ENCODE measurements at places on chromosomes 5 and 9.

DNA sequence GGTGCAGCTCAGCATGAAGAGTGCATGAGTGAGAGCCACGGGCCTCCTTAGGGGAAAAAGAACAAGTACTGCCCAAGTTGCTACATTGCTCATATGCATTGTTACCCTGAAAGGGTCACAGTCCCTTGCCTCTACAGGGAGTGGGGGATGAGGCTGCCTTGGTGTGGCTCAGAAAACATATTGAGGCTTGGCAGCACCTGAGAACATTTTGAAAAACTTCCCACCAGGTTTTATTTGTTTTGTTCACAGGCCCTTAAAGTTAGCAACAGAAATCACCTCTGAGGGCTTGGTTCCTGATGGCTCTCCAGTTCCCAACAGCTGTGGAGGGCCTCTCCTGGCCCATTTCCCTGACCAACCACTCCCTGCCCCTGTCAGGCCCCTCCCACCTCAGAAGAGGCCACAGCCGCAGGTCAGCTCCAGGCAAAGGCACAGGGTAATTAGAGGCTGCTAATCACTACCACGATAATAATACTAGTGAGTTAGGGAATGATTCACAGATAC is 90.7 kb upstream of the ADRA1B start:
- DNase-seq = peak; percentile 40

DNA sequence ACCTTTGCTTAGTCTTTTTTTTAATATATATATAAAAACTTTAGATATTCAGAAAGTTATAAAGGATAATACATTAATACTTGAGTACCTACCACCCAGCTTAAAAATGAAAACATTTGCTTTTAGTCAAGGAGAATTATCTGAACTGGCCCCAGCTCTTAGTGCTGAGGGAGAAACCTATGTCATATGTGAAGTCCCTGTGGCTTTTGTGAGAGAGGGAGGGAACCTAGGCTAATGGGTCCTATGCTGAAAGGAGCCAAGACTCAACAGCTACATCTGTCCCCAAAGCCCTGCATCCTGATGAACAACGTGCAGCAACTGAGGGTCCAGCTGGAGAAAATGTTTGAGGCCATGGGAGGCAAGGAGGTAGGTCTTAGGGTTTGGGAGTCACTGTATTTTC is 92.0 kb upstream of the RUSC2 start:
- no peak for DNase-seq

DNA sequence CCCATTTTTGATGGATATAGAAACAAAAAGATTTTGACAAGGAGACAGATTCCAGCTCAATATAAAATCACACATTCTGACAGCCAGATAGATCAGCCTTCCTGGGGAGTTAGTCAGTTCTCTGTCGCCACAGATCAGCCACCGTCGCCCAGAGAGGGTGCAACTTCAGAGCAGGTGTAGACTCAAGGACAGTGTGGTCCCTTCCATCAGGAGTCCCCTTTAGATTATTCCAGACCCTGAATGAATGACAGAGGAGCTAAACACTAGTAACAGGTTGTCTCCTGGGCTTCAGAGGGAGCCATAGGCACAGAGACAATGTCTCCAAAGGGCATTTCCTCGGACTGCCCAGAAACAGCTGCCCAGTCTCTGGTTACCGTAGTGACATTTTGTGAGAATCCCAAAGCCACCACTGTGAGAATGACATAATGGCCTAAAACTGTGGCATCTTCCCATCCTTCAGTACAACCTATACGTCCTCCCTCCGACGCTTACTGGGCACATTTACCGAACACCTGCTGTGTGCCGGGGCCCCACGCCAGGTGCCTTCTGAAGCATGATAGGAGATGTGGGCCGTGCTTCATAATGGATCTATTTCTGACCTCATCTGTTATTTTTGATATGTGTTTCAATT is 47.4 kb upstream of the SLC2A8 start:
- no peak for DNase-seq

DNA sequence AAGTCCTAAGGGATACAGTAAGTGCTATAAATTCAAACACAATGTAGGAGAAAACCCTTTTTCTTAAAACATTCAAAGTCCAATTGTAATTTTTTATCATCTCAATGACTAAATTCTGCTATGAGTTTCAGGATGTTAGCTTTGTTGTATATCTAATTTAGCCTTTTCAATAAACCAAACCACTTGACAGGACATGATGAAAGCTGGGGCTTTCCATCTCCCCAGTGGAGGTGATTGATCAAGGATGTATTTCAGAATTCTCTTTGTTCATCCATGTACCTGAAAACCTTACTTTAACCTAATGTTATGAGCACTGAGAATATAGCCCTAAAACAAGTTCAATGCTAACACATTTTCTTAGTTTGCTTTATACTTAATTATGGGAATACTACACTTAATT is 639.0 kb upstream of the ITGA1 start:
- no peak for DNase-seq

DNA sequence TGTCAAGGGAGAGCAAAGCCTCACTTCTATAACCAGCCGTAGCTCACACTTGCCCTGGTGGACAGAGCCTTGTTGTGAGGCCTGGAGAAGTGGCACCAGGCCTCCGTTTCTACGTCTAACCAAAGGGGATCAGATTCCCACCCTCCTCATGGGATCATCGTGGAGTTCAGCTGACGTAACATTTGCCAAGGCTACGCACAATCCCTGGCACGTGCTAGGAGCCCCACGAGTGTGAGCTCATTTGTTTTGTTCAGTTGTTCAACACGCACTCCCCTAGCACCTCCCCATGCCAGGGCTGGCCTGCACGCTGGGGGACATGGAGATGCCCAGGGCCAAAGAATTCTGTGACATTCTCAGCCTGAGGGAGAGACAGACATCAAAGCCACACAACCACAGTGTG is 23.1 kb downstream of the ADGRD2 start:
- peak; percentile 37 for DNase-seq

DNA sequence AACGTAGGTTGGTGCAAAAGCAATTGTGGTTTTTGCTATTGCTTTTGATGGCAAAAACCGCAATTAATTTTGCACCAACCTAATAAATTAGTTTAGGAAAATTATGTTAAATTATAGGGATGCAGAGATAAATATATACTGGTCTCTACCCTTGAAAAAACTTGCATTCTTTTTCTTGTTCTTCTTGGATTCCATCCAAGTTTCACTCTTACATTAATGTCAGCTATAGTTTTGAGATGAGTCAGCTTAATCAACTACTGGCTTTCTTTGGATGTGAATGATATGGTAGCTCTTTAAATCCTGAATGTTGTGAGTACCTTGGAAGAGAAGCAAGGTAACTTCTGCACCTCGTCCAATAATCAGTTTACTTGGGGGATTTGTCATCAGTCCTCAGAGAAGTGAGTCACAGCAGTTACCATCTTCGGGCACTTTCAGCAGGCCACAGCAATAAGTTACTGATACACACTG is 549.0 kb upstream of the ZNF608 start:
- peak; percentile 55 for DNase-seq

- DNase-seq = no peak
Measured at GRCh38 chr9:101791533-101791932, 53.1 kb upstream of the GRIN3A start.

GRCh38 chr5:180491496-180491895 is 2.7 kb upstream of the CNOT6 start:
- DNase-seq = no peak

DNA sequence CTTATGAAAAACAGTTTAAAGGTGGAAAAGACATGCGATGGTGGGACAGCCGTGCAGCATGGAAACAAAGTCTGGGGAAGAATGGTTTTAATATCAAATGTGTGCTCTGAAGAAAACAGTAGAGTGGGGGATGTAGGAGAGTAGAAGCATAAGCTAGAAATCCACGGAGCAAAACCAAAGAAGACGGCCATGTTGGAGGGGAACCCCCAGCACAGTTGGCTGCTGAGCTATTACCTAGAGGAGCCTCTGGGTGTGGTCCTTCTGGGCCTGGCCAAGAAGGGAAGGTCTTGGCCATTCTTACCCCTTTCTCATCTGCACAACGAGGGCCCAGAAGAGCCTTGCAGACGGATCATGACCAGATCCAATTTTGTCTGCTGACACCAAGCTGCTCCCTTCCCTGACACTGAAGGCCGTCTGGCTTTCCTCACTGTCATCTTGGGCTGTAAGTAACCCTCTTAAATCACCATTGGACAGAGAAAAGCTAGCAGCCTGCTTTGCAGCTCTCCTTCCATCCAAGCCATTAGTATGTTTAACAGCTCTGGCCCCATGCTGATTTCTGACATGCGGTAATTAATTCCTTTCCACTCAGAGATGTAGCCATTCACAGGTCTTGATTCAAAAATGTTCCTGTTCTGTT is 189.5 kb downstream of the SEC61B start:
- DNase-seq = no peak

- peak; percentile 48 for DNase-seq
Measured at GRCh38 chr5:139747583-139748504, 47.8 kb upstream of the PSD2 start.

DNA sequence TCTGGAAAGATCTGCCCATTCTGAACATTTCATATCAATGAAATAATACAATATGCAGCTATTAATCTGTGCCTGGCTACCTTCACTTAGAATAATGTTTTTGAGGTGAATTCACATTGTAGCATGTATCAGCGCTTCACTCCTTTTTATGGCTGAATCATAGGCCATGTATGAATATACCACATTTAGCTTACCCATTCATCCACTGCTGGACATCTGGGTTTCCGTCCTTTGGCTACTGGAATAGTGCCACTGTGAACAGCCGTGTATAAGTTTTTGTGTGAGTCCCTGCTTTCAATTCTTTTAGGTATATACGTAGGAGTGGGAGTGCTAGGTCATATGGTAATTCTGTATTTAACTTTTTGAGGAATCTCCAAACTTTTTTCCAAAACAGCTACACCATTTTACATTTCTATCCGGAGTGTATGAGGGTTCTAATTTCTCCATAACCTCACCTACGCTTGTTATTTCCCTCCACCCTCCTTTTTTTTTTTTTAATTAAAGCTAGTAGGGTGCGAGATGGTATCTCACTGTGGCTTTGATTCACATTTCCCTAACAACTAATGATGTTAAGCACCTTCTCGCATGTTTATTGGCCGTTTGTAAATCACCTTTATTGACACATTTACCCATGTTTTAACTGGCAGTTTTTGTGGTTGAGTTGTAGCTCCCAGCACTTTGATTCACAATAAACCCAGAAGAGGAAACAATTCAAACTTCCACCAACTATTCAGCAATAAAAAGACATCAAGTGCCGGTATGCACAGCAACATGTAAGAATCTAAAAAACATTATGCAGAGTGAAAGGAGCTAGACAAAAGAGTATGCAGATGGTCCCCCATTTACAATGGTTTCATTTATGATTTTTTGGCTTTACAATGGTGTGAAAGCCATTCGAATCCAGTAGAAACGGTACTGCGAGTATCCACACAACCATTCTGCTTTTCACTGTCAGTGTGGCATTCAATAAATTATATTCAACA is 8.1 kb downstream of the SEMA4D start:
- DNase-seq = no peak

DNA sequence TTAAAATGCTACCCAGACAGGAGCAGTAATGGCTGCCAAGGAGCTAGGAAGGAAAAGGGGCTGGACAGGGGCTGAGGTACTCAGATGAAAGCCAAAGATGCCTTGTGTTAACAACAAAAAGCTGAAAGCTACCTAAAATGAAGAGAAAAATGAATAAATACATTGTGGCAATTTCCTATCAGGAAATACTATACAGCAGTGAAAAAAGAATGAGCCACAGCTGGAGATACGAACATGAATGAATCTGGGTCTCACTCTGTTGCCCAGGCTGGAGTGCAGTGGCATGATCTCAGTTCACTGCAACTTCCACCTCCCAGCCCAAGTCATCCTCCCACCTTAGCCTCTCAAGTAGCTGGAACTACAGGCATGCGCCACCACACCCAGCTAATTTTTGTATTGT is 6.3 kb downstream of the TNIP1 start:
- no peak for DNase-seq

DNA sequence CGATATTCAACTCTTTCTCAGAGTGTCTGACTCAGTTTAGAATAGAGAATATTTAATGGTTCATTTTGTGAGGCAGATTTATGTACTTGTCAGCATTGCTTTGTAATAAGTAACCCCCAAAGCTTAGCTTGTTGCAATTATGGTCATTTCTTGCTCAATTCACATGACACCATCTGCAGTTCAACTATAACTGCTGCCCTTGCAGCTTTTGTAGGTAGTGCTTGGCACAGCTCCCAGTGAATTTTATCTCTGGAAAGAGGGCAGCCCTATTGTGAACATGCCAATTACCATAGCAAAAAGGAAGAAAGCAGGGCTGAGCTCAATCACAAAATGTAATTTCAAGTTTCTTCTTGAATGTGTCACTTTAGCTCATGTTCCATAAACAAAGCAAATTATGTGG is 1587.7 kb upstream of the ACO1 start:
- peak; percentile 0 for DNase-seq

- no peak for DNase-seq
Measured at GRCh38 chr5:143573568-143574170, 170.2 kb upstream of the NR3C1 start.

DNA sequence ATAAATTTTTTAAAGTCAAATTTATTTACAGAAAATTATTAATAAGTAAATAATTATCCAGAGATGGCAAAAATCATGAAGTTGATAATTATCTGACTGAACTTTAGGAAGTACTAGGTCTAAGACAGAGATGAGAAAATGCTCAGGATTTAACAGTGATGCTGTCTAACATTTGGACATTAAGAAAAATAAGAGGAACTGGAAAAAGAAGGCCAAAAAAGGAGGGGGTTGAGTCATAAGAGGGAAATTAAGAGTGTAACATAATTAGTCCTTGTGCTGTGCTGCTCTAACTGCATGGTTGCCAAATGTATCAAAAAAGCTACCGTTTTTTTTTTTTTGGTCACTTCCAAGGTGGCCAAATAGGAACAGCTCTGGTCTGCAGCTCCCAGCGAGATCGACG is 35.4 kb upstream of the TUT7 start:
- DNase-seq = no peak

DNA sequence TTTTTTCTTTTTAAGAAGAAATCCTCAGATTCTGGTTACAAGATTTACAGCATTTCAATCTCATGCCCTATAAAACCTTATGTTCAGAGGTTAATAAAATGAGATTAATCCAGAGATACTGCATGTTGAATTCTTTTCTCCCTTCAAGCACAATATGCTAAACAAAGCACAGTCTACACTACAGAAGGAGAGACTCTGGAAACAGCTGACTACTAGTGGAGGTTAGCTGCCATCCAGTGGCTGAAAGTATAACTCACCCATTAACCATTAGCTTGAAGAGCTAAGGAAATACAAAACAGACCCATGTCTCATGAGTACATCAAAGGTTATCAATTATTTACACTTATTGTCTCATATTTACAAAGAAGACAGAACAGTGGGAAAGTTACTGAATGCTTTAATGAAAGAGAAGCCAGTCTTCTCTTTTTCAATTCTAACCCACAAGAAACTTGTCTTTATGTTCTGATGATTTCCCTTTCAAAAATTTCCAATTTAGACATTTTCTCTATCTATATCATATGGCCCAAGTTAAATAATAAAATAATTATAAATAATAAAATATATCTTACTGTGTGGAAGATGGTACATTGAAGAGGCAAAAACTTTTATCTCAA is 12.7 kb upstream of the DNAH5 start:
- peak; percentile 58 for DNase-seq

GRCh38 chr5:115806986-115807653 is 9.3 kb downstream of the CDO1 start:
- DNase-seq = no peak

- DNase-seq = no peak
Measured at GRCh38 chr9:95494022-95494415, 22.8 kb downstream of the PTCH1 start.

Measured in fibroblast of lung (primary cell).